ENCODE measurements at places on chromosomes 12 and 14. TPM values are rescaled to one million over a fixed set of nuclear protein-coding genes. Genes with fewer than 3 reads are reported as not detected.

The DHRS2 gene
- total RNA-seq = 3.5 TPM

The RGS6 gene
- not detected for total RNA-seq

GRCh38 chr14:93903342-93904184 is 23.6 kb upstream of the FAM181A start:
- DNase-seq = peak; percentile 7
- no peaks in the 10 kb centered on the region for H3K27me3 ChIP-seq
- H3K4me1 ChIP-seq = no peaks in the 10 kb centered on the region
- no peak overlapping the region for H3K27ac ChIP-seq
- H3K36me3 ChIP-seq = no peaks in the 10 kb centered on the region

The TMEM233 gene
- total RNA-seq = not detected

- DNase-seq = no peak
- no peaks in the 10 kb centered on the region for H3K36me3 ChIP-seq
- no peak overlapping the region for H3K4me3 ChIP-seq
- H3K27ac ChIP-seq = no peak overlapping the region
- no peaks in the 10 kb centered on the region for H3K27me3 ChIP-seq
These were observed 150.1 kb upstream of the LRIG3 start for GRCh38 chr12:59070322-59070933.

The ADAM20 gene
- 0.29 TPM for total RNA-seq

DNA sequence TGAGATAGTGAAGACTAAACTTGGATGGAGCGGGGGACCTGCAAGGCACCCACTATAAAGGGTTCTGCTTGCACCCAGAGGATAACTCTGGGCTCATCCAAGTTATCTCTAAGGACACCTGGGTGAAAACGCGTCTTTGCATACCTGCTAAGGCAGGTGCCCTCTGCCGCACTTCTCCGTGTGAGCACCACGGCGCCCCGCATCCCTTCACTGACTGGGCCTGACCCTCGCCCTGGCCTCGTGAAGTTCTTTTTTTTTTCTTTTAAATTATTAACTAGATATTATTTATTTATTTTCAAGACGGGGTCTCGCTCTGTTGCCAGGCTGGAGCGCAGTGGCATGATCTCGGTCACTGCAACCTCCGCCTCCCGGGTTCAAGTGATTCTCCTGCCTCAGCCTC is 20.0 kb upstream of the APOF start:
- H3K4me3 ChIP-seq = no peak overlapping the region
- no peak for DNase-seq
- H3K36me3 ChIP-seq = no peaks in the 10 kb centered on the region
- H3K27ac ChIP-seq = no peak overlapping the region

- H3K36me3 ChIP-seq = no peaks in the 10 kb centered on the region
- H3K4me1 ChIP-seq = no peaks in the 10 kb centered on the region
- H3K27ac ChIP-seq = no peak overlapping the region
- no peaks in the 10 kb centered on the region for H3K27me3 ChIP-seq
- no peak for DNase-seq
These were observed 904.8 kb upstream of the SEL1L start for GRCh38 chr14:82438436-82438835.

The SOCS2 gene
- 40.8 TPM for total RNA-seq

DNA sequence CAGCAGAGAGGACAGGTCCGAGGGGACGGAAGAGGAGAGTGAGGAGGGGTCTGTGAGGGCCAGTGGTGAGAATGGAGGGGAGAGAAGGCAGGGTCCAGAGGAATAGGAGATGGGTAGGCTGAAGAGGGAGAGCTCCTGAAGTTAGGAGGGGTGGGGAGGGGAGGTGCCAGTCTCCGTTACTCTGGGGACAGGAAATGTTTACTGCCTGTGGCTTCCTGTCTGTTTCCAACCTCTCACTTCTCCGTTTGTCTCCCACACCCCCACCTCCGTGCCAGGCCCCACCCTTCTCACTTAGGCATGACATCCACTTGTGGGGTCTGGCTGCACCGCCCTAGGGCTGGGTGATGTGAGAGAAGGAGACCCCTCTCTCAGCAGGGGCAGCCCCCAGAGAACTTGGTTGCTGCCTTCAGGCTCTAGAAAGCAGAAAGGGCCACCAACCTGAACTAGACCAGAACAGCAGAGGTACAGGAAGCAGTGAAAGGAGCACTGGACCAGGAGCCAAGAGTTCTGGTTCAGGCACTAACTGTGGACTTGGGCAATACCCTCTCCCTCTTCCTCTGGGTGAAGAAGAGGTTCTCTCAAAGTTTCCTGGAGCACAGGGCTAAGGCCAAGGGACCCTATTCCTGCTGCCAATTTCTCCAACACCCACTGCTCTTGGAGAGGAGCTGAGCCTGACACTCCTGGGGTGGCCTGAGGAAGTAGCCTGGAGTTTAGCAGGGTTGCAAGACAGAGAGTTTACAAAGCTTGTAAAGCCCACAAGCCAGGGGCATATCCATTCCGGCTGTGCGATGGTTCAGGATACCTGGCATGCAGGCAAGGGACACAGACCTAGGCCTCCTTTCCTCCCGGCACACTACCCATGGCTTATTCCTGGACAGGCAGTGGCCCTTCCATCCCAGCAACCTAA is 5.5 kb downstream of the ITGA5 start:
- peaks cover 6% of the 10 kb centered on the region for H3K36me3 ChIP-seq
- DNase-seq = peak; percentile 84
- peak overlapping the region; percentile 58 for H3K4me3 ChIP-seq
- no peaks in the 10 kb centered on the region for H3K27me3 ChIP-seq

The MIA2 gene
- total RNA-seq = 18.3 TPM

DNA sequence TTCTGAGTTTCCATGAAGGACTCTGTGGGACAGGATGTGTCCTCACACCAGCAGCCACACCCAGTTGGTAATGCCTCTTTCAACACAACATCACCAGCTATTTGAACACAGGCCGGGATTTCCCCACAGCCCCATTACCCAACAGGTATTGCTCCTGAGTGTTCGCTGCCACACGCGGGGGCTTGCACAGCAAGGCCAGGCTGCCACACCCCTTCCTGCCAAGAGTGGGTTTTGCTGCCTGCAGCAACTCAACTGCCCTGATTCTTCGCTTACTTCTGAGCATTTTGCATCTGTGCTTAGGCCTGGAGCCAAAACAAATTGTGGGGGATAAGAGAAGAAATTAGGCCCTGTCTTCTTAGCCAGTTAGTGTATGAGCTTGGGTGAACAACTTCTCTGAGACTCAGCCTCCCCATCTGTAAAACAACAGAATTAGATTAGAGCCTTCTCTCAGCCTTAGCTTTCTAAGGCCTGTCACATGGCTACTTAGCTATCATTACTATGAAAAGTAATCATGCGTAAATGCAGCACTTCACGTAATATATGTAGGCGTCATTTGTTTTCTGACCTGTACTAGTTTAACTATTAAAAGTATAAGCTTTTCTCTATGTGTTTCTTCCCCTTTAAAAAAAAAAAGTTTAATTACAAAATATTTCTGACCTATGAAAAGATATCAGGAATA is 20.0 kb downstream of the CKAP4 start:
- H3K36me3 ChIP-seq = no peaks in the 10 kb centered on the region

The TMCC3 gene
- 0.11 TPM for total RNA-seq

- no peak for DNase-seq
- no peaks in the 10 kb centered on the region for H3K36me3 ChIP-seq
- H3K27me3 ChIP-seq = peaks cover 12% of the 10 kb centered on the region
- H3K27ac ChIP-seq = no peak overlapping the region
- H3K4me3 ChIP-seq = no peak overlapping the region
These were observed 35.0 kb downstream of the SLC17A8 start for GRCh38 chr12:100391856-100392255.

DNA sequence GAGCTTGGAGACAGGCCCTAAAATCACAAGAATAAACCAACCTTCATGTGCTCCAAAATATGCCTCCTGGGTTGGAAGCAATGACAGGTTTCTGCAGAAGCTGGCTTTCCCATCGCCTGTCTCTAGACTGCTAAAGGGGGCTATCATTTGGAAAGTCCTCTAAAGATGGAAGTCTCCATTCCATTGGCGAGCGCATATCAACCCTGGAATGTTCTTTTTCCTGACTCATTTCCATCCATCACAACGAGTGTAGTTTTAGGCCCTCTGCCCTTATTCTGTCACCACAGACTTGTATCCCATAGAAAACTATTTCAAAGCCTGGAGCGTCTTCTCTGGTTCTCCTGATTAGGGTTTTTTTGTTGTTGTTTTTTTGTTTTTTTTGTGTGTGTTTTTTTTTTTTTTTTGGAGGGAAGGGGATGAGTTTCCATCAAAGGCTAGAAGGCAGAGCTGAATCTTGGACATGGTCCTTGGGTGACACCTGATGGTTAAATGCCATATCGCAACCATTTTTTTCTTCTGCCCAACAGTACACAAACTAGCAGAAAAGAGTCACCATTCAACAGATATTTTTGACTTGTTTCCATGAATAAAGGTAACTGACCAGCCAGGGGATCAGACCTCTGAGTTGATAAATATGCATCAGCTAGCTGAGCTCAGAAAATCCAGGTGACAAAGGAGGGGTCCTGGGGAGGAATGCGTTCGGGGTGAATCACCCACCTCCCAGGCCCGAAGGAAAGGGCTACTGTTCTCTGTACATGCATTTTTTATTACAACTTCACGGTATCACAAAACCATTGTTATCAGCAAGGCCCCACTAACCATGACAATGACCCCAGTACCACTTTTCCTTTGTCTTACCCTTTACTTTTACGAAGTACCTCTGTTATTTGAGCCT is 40.5 kb downstream of the KCNA5 start:
- no peaks in the 10 kb centered on the region for H3K27me3 ChIP-seq
- DNase-seq = peak; percentile 39
- H3K36me3 ChIP-seq = no peaks in the 10 kb centered on the region
- H3K4me1 ChIP-seq = no peaks in the 10 kb centered on the region

GRCh38 chr12:74899031-74899829 is 310.4 kb downstream of the KCNC2 start:
- no peaks in the 10 kb centered on the region for H3K27me3 ChIP-seq
- no peak overlapping the region for H3K27ac ChIP-seq
- no peaks in the 10 kb centered on the region for H3K36me3 ChIP-seq
- DNase-seq = peak; percentile 8
- H3K4me3 ChIP-seq = no peak overlapping the region

The NGB gene
- not detected for total RNA-seq

The TIGAR gene
- total RNA-seq = 8.2 TPM

All from activated CD8-positive, alpha-beta T cell treated with anti-CD3 and anti-CD28 coated beads for 36 hours (primary cell).